ENCODE measurements at places on chromosomes 2 and 18. TPM values are rescaled to one million over a fixed set of nuclear protein-coding genes. Genes with fewer than 3 reads are reported as not detected.

DNA sequence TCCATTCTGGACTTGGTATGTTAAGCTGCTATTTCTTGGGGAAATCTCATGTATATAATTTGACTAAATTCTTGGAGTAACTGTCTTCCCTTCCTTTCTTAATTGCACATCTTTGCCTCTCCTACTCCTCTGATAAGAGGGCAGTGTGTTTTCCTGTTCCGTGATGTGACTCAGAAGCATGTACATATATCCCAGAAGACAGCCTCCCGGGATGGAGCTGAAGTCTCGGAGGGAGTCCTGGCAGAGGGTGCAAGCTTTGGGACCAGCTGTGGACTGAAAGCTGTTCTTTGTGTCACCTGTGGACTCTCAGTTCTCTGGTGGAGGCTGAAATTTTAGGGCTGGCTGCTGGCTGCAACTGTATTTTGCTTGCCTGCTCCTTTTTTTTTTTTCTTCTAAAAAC is 54.7 kb upstream of the MGAT5 start:
- peaks cover 33% of the 10 kb centered on the region for H3K4me1 ChIP-seq
- no peaks in the 10 kb centered on the region for H3K27me3 ChIP-seq
- no peak for DNase-seq
- no peak overlapping the region for H3K4me3 ChIP-seq

DNA sequence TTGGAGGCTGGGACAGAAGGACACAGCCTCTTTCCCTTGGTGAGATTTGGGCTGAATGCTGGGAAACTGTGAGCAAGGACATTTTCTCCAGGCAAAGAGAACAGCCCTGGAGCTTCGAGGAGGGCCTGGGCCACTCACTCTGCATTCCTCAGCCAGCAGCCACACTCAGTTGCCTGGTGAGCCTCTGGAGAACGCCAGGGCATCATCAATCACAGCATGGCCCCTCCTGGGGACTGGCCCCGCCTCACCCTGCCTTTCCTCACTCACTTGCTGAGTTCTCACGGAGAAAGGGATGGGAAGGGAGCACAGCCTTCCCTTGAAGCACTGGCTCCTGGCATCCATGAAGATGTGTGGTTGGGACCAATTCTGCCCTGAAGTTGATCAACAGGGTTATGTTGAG is 55.0 kb downstream of the APOB start:
- H3K27me3 ChIP-seq, result no peaks in the 10 kb centered on the region
- no peaks in the 10 kb centered on the region for H3K4me1 ChIP-seq
- no peak overlapping the region for H3K4me3 ChIP-seq
- DNase-seq, result no peak
- no peak overlapping the region for H3K27ac ChIP-seq
- H3K36me3 ChIP-seq, result no peaks in the 10 kb centered on the region

- peak overlapping the region; percentile 93 for H3K27ac ChIP-seq
- H3K27me3 ChIP-seq, result peaks cover 6% of the 10 kb centered on the region
- H3K4me1 ChIP-seq, result peaks cover 72% of the 10 kb centered on the region
- no peaks in the 10 kb centered on the region for H3K36me3 ChIP-seq
Observed at GRCh38 chr2:437756-438393, 150.0 kb upstream of the ALKAL2 start.

DNA sequence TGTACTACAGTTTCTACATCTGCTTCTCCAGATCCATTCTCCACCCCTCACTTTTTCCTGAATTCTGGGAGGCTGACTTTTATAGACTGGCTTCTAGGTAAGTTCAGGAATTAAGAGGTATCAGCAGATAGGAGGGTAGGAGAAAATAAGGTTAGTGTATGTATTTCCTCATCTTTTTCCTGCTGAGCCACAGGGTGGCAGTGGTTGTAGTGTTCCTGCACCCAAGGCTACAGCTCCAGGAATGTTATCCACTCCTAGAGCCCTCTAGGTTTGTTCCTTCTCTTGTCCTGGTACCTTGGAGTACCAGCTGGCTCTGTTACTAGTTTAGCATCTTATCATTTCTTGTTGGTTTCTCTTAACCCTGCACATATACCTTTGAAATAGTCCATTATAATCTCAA is 40.7 kb upstream of the C2orf66 start:
- no peak overlapping the region for H3K4me3 ChIP-seq
- no peak overlapping the region for H3K27ac ChIP-seq
- peaks cover 2% of the 10 kb centered on the region for H3K27me3 ChIP-seq

GRCh38 chr18:70288851-70289328 is at the start of gene SOCS6:
SOCS6 (plus strand) TSS chr18:70289045; CDS start chr18:70324669, 35,624 bp downstream.
- peak; percentile 50 for DNase-seq
- no peak within 1 kb of the TSS for H3K27ac ChIP-seq

- DNase-seq, result no peak
- peaks cover 17% of the 10 kb centered on the region for H3K4me1 ChIP-seq
- peaks cover 43% of the 10 kb centered on the region for H3K27me3 ChIP-seq
- H3K27ac ChIP-seq, result no peak overlapping the region
- no peaks in the 10 kb centered on the region for H3K36me3 ChIP-seq
Observed at GRCh38 chr2:70892750-70893149, 43.0 kb upstream of the ATP6V1B1 start.

The ATP5F1A gene
- 774 TPM for polyA plus RNA-seq
